Activated CD4-positive, alpha-beta T cell treated with anti-CD3 and anti-CD28 coated beads, Interleukin-2, amount 10 ng/mL, durations not matched to agents 24 days and 14 days (primary cell): ENCODE measurements at places on chromosomes 11 and 22. TPM values are rescaled to one million over a fixed set of nuclear protein-coding genes. Genes with fewer than 3 reads are reported as not detected.

BIRC3 gene
- 100 and 102 TPM in 2 replicates for total RNA-seq

RELT gene
- total RNA-seq: 35.0 and 38.5 TPM in 2 replicates

LMO2 gene
- total RNA-seq: not detected in 2 replicates

RTN4RL2 gene
- 0.23 and 0.26 TPM in 2 replicates for total RNA-seq

SYCE3 gene
- total RNA-seq: 0.69 TPM in 1 of 2 replicates, not detected in the other

RAB3IL1 gene
- total RNA-seq: 0.12 and 0.26 TPM in 2 replicates

RAPSN gene
- total RNA-seq: 0.42 and 1.0 TPM in 2 replicates

CSNK2A3 gene
- total RNA-seq: 1.1 and 2.1 TPM in 2 replicates

GRM5 gene
- not detected in 2 replicates for total RNA-seq

TTC12 gene
- 5.3 and 9.2 TPM in 2 replicates for total RNA-seq

DRD4 gene
- total RNA-seq: 0.14 and 0.28 TPM in 2 replicates

PIK3C2A gene
- 30.3 and 35.3 TPM in 2 replicates for total RNA-seq

CD3D gene
- 381 and 400 TPM in 2 replicates for total RNA-seq

TSSC4 gene
- total RNA-seq: 61.8 and 62.9 TPM in 2 replicates

EHF gene
- total RNA-seq: not detected in 2 replicates

TEX54 gene
- 0.79 and 2.0 TPM in 2 replicates for total RNA-seq

OR56A1 gene
- total RNA-seq: not detected in 2 replicates

GTSE1 gene
- total RNA-seq: 37.6 and 40.8 TPM in 2 replicates
